Stimulated activated CD4-positive, alpha-beta T cell treated with anti-CD3 and anti-CD28 coated beads, Interleukin-2, amount 100 ng/mL, for 4 hours (primary cell): ENCODE measurements at places on chromosomes 5 and 9.

DNA sequence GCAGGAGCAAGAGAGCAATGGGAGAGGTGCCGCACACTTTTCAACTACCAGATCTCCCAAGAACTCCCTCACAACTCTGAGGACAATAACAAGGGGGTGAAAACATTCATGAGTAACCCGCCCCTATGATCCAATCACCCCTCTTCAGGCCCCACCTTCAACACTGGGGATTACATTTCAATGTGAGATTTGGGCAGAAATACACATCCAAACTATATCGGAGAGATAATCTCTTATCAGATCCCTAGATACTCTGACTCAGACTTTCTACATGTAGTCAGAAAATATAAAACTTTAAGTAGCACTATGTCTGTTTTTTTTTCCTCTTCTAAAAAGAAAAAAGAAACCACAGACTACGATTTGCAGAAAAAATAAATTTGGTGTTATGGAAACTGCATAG lies 1595.9 kb upstream of the NUDT12 start:
- DNase-seq: no peak

GRCh38 chr5:116806836-116807235 lies 232.2 kb upstream of the SEMA6A start:
- no peak for DNase-seq

DNA sequence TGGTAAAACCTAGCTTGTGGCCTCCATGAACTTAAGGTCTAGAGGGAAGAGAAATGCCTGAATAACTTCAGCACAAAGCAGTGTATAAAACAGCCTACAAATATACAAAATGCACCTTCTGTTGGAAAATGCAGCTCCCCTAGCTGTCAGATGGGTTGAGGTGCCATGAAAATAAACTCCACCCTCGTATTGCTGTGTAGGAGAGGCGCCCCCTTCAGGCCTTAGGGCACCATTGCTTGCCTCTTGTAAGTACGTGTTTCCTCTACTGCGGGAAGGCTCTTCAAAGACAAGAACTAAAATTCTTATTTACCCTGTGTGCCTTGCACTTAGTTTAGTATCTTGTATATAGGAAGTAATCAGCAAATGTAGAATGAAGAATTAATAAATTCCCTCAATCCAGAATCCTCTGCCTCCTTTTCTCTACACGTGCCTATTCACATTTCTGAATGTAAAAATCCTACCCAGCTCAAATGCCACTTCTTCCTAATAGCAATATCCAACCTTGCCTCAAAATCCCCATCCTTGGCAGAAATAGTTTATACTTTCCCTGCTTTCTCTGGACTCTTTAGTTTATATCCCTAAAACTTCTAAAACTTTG lies 393.7 kb upstream of the PDE4D start:
- DNase-seq: no peak

DNA sequence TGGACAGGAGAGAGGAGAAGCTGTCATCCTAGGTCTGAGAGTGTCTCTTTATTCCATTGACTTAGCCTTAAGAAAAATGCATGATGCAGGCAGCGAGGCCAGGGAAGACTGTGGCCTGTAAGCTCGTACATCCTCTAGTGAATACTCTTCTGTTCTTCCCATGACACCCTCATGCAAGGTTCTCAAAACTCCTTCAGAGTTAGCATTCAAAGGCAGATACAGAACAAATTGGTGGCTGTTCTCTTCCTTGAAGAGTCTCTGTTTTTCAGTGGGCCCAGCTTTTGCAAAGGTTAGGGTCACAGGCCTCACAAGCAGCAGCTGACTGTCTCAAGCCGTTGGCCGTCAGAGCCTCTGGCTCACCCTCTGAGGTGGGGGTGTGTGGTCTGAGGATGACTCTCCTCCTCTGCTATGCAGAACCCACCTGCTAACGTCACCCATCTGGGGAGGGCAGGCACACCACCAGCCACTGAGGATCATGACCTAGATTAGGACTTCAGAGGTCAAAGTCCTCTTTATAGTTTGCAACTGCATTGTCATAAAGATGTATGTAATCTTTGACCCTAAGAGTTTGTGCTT lies 15.1 kb downstream of the ADCY2 start:
- no peak for DNase-seq

DNA sequence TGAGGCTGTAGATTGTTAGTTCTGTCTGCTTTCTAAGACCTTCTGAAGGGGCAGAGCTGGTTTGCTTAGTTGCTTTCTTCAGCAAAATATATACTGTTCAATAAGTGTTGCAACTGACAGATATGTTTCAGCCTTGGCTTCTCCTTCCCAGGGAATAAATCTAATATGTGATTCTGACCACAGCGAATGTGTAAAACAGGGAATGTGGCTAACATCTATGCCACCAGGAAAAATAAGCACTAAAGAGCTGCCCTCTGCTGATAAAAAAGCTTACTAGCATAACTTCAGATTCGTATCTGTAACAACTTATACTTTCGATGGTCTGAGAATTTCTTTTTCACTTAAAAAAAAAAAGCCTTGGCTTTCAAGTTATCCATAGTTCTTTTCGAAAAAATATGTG lies 13.0 kb upstream of the OSMR start:
- no peak for DNase-seq

DNA sequence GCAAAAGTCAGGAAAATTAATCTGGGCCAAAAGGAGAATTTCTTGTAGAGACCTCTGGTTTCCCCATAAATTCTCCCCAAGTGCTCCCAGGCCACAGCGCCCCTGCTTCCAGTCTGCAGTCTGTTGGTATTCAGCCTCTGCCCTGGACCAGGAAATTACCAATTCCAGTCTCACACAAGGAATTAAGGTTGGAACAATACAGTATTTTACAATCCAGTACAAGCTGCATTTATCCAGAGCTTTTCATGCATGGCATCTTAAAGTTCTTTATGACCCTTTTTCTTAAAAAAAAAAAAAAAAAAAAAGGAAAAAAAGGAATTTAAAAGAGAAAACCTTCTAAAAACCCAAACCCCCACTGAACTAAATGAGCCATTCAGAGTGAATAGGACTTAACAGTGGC lies 139.6 kb upstream of the RANBP3L start:
- DNase-seq: no peak

- no peak for DNase-seq
Observed at GRCh38 chr9:14216612-14217194, 97.2 kb downstream of the NFIB start.
